ENCODE measurements at places on chromosomes 2 and 18.

DNA sequence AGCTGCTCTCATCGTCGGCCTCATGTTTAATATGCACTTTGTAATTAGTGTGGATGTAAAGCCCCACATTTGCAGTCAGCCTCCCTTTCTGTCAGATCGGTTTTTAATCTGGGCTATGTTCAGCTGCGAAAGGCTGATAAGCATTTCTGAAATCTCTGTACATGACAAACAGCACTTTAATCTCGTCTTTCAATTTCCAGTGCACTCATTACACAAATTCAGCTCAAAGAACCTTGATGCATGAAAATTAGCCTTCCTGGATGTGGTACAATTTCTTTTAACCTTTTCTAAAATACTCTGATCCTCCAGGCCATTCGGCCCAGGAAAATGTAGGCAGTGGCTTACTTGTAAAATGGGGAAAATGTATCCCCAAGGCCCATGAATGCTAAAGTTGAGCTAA lies 265.1 kb downstream of the RND3 start:
- DNase-seq: no peak

GRCh38 chr2:120550282-120550681 lies 185.4 kb upstream of the GLI2 start:
- no peak for DNase-seq

DNA sequence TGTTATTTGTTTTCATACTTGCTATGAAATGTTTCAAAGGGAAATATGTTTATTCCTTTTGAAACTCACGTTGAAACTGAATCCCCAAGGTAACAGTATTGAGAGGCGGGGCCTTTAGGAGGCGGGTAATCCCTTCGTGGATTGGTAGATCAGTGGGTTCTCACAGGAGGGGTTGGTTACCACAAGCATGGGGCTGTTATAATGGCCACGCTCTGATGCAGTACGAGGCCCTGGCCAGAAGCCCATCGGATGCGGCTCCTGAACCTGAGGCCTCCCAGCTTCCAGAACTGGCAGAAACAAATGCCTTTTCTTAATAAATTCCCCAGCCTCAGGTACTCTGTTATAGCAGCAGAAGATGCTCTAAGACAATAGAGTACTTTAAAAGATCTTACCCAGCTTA lies 135.7 kb downstream of the ASB1 start:
- no peak for DNase-seq

GRCh38 chr2:12099374-12099773 lies 352.9 kb downstream of the LPIN1 start:
- no peak for DNase-seq
